ENCODE measurements at places on chromosomes 2 and 18. TPM values are rescaled to one million over a fixed set of nuclear protein-coding genes. Genes with fewer than 3 reads are reported as not detected.

DNA sequence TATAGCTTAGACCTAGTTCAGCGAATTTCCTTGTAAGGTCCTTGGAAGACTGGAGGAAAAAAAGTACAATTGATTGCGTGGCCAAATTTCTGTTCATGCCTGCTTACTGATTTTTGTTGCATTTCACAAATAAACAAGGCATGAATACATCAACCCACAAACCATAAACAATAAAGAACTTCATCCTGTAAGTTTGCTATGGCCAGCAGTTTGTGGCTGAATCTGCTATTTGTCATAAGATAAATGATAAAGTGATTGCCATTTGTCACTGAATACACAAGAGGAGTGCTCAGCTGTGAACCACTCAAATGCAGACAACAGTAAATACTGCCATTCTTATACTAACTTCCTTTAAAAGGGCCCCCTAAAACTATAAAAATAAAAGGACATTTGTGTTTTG lies 259.5 kb downstream of the CCDC178 start:
- DNase-seq: no peak

DNA sequence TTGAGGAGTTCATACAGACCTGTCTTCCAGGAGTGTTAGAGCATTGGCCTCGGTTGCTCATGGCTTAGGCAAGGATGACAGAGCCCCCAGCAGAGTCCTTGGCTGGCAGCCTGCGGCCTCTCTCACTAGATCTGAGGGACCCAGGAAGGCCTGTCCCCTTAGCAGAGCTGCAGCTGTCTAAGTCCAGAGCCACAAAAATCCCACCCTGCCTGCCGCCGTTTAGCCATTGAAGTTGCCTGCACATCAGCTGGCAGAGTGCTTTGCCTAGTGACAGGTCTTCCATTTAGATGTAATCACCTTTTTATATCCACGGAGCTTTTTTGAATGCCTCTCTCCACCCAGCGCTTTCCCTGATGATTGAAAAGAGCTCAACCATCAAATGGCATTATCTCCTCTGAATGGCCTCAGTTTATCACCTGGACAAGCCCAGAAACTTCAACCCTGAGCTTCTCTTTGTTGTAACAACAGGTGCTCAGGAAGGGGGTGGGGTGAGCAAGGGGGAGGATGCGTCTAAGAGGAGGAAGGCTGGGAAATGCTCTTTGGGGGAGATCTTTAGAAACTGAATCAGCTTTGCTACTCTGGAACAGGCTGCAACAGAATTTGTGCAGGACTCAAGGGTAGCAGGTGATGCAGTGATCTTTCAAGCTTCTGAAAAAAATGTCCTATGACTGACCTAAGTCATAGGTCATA lies 71.9 kb downstream of the TNP1 start:
- no peak for DNase-seq

- no peak for DNase-seq
Measured at GRCh38 chr18:48582946-48583345, 44.1 kb downstream of the CTIF start.

GRCh38 chr2:112198780-112199179 lies 56.1 kb downstream of the ZC3H8 start:
- peak; percentile 6 for DNase-seq

DNA sequence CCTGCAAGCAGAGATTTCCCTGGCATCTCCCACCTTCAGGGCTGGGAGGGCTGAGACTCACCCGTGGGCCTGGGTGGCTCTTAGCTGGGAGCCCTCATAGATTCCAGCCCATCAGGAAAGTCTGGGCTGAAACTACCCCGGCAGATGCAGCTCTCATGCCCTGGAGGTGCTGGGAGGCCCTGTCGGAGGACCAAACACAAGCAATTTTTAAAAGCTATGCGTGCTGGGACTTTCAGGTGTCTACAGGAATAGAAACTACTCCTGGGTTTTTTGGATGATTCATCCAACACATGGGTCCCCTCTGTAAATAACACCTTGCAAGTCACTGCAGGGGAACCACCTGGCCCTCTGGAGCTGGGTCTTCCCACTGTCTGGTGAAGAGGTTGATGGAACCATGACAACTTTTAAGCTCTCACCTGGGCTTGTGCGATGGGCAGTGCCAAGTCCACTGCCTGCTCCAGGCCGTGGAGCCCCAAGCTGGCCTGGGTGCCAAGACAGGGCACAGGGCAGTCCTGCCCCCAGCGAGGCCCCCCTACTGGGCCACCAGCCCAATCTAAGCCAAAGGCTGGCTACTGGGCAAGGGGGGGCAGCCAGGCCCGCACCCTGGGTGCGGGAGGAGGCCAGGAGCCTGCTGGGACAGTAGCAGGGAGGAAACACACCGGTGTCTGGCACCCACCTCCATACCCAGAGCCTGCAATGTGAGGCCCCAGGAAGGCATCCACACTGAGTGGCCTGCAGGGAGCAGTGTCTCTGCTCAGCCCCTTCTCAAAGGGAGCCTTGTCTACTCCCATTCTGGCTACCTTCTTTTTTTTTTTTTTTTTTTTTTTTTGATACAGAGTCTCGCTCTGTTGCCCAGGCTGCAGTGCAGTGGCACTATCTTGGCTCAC lies 1.1 kb upstream of the GPR55 start:
- DNase-seq: no peak

GRCh38 chr2:151523850-151524249 lies 114.1 kb downstream of the RIF1 start:
- no peak for DNase-seq

DNA sequence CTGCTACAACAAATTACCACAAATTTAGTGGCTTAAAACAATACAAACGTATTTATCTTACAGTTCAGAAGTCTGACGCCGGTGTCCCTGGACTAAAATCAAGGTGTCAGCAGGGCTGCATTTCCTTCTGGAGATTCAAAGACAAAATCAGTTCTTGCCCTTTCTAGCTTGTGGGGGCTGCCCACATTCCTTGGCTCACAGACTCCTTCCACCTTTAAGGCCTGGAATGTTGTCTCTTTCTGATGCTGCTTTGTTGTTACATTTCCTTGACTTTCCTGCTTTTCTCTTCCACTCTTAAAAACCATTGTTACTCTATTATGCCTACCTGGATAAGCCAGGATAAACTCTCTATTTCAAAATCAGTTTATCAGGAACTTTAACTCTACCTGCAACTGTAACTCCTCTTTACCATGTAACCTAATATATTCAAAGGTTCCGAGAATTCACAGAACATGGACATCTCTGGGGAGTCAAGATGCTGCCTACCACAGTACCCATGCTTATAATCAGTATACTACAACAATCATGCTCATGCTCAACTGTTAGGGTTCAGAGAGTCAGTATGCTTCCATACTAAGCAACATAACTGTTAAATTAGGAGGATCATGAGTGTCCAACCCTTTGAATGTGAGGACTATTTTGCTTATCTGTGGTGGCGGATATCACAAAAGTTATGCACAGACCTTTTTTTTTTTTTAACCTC lies 27.4 kb downstream of the YES1 start:
- DNase-seq: no peak

GRCh38 chr2:108613261-108614042 lies 79.2 kb downstream of the LIMS1 start:
- no peak for DNase-seq

- DNase-seq: peak; percentile 31
Measured at GRCh38 chr2:96267159-96267971, 1.3 kb downstream of the CIAO1 start.

GRCh38 chr2:24409700-24410556 lies 49.6 kb upstream of the ITSN2 start:
- DNase-seq: peak; percentile 84

DNA sequence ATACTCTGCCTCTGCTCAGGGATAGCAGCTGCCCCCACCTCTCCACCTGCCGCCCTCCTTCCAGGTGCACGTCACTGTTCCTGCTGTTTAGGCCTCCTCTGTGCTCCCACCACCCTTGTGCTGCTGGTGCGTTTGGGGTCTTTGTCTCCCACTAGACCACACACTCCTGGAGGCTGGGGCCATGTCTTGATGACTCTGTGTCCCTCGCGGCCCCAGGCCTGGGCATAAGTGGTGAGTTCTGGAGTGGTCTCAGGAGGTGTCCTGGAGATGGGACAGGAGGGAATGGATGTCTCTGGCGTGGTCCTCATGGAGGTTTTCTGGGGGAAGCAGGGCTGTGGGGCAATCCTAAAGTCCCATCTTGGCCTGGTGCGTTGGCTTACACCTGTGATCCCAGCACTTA lies 132.1 kb downstream of the TFCP2L1 start:
- no peak for DNase-seq

- no peak for DNase-seq
Measured at GRCh38 chr2:60804473-60804872, 48.4 kb downstream of the PAPOLG start.

DNA sequence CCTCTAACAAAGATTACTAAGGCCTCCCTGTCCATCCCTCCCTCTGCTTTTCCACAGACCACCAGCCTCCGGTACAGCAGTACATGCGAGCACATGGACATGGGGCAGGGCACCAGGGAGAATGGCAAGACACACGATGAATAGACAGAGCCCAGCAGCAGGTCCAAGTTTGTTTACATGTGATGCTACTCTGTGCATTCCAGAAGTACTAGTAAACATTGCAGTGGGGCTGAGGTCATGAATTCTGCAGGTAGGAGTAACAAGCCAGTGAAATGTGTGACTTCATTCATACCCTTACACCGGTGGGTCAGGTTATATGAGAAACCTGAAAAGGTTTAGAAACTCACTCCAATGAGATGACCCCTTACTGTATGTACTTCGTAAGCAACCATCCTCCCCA lies 205.7 kb downstream of the BCL11A start:
- no peak for DNase-seq

DNA sequence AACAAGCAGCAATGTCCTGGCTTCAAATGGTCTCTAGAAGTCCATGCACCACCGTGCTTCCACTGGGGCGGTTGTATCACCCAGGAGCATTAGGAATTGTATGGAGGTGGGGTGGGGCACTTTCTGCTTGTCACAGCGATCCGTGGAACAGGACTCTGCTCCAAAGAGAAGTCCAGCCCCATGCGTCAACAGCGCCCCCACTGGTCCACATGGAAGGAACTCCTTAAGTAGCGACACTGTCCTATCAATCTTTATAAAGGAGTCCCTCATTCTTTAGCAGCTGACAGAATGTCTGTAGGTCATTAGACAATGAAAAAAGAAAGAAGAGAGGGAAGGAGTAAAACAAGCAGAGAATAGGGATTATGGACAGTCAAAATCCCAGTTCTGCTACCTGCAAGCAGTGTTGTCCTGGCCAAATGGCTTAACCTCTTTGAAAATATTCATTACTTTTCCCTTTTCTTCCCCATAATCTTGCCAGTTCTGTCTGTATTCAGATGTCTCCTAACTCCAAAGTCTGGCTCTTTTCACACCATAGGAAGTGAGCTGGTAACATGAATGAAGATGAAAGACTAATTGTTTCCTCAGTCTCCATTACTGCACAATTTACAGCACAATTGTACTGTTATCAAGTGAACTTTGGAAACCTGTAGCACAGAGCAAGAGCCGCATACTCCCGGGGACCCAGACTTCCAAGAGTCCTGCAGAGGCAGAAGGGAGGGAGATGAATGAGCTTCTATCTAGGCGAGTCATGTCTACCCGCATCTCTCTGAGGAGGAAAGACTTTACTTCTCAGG lies 9.9 kb downstream of the NFE2L2 start:
- peak; percentile 44 for DNase-seq

DNA sequence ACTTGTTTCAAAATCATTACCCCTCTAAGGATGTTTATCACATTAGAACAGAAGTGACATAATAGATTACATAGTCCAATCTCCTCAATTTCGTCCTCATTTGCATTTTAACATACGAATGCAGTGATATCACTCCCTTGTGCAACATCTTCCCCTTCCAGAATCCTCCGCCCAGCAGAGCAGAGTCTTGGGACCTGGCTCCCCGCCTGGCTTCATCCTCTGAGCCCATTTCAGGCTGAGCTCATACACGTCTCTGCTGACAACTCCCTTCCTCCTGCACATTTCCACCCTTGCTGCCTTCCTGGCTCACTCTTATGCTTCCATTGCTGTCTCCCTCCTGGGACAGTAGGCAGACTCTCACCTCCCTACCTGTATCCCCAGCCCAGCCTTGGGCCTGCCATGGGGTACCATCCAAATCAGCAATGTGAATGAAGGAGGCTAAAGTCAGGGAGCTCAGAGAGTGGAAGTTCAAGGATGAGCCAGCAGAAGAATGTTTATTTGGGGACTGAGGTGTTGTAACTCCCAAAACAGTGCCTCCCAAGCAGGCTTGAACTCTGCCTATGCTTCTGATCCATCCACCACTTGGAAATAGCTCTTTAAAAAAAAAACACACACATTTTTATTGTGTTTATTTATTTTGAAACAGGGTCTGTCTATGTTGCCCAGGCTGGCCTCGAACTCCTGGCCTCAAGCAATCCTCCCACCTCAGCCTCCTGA lies 165.2 kb downstream of the TMEM200C start:
- no peak for DNase-seq

- DNase-seq: no peak
Measured at GRCh38 chr2:70467831-70468779, 85.5 kb downstream of the TGFA start.

GRCh38 chr2:43307046-43307445 lies 80.6 kb upstream of the ZFP36L2 start:
- peak; percentile 88 for DNase-seq

DNA sequence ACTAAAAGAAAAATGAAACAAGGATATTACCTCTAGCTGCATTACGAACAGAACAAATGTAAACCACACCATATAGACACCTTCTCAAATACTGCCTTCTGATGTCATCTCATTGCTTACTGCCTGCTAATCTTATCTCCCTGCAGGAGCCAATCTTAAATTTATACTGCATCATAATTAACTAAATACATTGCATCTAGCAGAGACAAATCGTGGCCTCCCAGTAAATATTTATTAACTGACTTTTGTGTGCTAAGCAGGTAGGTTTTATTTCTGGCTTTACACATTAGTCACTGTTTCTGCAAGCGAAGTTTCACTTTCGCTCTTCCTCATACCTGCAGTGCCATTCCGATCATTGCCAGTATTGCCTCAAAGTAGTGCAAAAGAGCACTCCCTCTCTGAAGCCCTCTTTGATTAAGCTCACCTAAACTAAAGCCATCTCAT lies 67.5 kb downstream of the SPATS2L start:
- DNase-seq: no peak

DNA sequence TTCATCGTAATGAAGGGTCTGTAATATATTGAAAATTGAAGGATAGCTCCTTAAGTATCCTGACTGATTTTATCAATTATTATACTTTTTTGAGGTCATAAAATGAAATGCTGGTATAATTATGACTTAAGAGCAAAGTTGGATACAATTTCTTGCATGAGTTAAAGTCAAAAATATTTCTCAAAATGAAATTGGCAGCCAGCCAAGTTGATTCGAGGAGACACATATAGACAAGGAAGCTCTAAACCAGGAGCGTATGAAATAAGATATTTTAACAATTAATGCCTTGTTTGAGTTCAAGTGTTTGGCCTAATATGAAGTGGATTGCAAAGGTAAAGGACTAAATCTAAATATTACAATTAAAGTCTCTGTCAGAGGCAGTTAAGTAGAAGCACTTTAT lies 260.4 kb upstream of the DSEL start:
- DNase-seq: peak; percentile 36

GRCh38 chr2:56325661-56326345 lies 142.0 kb downstream of the CCDC85A start:
- no peak for DNase-seq

The RRM2 gene
- 91.4 TPM for total RNA-seq

The SIGLEC15 gene
- 8.4 TPM for total RNA-seq

The SCYGR4 gene
- not detected for total RNA-seq

The RBM45 gene
- total RNA-seq: 27.1 TPM

The LYG1 gene
- 0.09 TPM for total RNA-seq

All from fibroblast of the aortic adventitia (primary cell).